ENCODE measurements at places on chromosomes 5 and 9.

GRCh38 chr5:39106322-39106721 lies 32.1 kb upstream of the RICTOR start:
- DNase-seq: no peak

DNA sequence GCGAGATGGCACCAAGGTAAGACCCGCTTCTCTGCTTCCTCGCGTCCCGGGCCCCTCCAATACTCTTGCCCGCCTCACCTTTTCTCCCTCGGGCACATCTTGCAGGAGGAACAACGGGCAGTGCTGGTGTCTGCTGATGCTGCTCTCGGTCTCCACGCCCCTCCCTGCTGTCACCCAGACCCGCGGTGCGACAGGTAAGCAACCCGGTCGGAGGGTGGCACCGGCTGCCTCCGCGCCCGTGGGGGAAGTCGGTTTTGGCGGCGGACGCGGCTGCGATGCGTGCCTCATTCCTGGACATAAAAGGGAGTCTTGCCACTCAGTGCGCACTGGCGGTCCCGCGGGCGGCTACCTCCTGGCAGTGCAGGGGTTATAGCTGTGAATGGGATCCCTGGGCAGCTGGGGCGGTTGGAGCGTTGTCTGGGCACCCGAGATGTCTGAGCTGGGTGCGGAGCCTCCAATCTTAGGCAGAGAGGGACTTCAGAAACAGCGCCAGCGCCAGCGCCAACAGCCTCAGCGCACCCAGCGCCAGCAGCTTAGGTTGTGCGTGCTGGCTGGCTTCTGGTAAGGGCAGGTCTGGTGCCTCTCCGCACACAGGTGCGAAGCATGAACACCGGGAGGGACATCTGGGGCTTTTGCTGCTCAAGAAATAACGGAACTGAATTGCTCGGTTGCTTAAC lies 488 bp downstream of the COL15A1 start:
- DNase-seq: peak; percentile 33

DNA sequence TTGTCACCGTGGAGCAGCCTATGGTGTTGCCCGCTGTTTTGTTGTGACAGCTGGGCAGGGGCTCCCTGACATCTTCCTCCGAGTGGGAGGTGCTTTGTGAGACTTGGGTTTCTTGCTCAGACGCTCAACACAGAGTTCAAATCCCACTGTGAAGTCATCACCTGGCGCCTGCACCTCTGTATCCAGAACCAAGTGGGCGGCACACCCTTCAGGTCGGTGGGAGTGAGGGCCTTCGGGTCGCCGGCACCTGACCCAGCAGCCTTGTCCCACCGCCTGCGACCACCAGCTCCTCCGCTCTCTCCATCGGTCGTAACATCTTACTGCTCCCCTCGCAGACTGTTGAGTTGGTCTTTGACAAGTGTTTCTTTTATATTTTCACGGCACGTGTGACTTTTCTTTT lies 37.6 kb upstream of the EXOC3 start:
- DNase-seq: no peak

DNA sequence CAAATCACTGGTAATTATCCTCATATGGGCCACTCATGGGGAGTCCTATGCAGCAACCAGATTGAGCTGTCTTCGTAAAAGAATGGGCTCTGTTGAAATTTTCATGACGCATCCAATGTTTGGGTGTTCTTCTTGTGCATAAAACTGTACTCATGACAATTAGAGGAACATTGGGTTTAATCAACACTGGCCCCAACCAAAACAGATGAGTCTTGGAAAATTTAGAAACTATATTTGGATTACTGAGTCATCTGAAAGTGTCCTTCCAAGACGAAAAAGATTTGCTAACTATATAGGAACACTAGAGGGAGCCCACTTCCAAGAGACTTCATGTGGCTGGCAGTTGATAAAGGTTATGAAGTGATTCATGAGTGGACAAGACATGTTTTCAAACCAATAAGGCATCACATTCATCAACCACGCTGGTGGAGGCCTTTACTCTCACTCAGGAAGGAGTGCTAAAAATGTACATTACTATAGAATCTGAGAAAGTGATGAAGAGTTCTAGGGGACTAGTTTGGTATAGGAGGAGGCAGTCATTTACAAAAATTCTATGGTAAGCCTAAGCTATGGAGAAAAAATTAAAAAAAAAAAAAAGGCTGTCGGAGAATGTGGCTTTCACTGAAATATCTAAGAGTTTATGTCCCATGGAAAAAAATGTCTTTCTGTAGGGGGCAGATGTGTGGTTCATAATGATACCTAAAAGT lies 313.5 kb downstream of the PRDM9 start:
- DNase-seq: no peak

DNA sequence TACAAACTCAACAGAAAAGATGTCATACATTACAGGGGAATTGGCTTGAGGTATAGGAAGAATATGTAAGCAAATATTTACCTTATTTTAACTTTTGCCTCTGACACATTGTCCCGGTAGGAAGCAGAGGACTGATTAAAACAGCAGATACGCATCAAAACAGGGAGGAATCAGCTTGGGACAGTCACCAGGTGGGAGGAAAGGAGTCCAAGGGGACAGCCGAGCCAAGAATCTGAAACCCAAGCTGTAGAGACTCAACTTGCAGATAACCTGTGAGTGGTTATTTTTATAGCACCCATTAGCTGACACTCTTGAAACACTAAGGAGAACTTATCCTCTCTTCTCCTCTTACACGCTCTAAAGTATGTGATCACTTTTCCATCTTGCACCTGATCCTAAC lies 22.3 kb downstream of the PDZD2 start:
- no peak for DNase-seq

- no peak for DNase-seq
Observed at GRCh38 chr5:38527475-38527874, 29.0 kb downstream of the LIFR start.

- no peak for DNase-seq
Observed at GRCh38 chr5:146006470-146007190, 70.3 kb downstream of the SH3RF2 start.

GRCh38 chr9:4375424-4376200 lies 75.7 kb upstream of the GLIS3 start:
- DNase-seq: no peak

GRCh38 chr9:120901755-120902568 lies 24.6 kb downstream of the TRAF1 start:
- no peak for DNase-seq

- no peak for DNase-seq
Observed at GRCh38 chr9:104774831-104775573, 11.1 kb downstream of the NIPSNAP3B start.

DNA sequence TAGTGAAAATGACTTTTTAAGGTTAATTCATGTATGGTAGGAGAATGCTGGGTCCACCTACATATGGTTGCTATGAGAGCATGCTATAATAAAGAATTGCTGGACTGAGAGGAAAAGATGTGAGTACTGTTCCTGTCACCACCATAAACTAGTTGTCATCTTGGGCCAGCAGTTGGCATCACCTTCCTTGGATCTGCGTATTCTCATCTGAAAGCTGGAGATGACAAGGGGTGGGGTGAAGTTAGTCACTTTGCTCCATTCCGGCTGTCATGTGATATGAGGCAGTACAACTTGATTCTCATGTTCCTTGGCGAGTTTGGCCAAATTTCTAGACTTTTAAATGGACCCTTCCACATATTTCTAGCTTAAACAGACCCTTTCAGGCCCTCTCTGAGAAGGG lies 33.3 kb downstream of the PIP5K1B start:
- no peak for DNase-seq

- no peak for DNase-seq
Observed at GRCh38 chr5:176995122-176995490, 11.5 kb downstream of the UIMC1 start.

DNA sequence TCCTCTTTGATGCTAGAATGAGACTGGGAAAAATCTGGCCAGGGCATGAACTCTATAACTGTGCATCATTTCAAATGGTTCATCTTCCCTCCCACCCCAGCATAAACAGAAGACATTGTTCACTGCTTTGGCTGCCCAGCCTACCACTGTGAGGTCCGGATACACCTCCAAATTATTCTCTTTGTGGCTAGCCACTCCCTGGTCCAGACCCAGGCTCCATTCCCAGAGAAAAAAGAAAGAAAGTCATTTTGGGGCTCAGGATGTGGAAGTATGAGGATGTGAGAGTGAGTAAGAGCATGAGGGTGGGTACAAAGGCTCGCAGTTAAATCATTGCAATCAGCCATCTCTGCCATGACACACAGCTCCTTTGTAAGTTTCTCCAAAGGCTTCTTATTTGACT lies 559.2 kb downstream of the PSAT1 start:
- no peak for DNase-seq

GRCh38 chr9:124473310-124473709 lies 23.1 kb downstream of the ADGRD2 start:
- no peak for DNase-seq

- DNase-seq: no peak
Observed at GRCh38 chr5:102801371-102801770, 46.3 kb downstream of the PAM start.

GRCh38 chr5:132405646-132406045 lies 36.1 kb downstream of the SLC22A5 start:
- no peak for DNase-seq

DNA sequence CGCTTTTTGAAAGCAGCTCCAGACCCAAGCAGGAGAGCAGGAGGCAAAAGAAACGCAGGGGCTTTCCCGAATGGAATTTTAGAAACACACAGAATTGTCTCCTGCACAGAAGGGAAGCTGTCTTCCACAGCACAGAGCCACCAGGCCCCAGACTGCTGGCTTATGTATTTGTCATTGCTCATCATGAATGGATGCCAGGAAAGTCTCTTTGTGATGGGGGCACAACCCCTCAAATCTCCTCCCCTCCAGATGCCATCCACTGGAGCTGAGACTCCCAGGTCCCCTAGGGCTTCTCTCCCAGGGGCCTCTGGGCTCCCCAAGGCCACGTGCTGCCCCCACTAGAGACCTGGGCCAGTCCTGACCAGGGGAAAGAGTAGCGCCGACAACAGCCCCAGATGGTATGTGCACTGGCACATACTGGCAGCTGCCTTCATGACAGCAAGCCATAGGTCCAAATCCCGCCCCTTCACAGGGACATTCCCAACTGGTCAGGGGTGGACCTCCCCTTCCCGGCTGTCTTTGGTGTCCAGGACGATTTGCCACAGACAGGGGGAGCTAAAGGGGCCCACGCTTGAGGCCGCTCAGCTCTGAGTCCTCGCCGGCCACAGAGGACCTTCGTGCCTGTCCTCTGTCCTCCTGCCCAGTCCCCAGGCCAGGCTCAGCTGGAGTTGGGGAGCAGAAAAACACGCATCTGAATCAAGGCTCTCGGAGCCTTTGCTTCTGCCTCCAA lies 127.8 kb downstream of the KCNIP1 start:
- peak; percentile 22 for DNase-seq

GRCh38 chr5:80810425-80810824 lies 149.7 kb upstream of the RASGRF2 start:
- DNase-seq: no peak

DNA sequence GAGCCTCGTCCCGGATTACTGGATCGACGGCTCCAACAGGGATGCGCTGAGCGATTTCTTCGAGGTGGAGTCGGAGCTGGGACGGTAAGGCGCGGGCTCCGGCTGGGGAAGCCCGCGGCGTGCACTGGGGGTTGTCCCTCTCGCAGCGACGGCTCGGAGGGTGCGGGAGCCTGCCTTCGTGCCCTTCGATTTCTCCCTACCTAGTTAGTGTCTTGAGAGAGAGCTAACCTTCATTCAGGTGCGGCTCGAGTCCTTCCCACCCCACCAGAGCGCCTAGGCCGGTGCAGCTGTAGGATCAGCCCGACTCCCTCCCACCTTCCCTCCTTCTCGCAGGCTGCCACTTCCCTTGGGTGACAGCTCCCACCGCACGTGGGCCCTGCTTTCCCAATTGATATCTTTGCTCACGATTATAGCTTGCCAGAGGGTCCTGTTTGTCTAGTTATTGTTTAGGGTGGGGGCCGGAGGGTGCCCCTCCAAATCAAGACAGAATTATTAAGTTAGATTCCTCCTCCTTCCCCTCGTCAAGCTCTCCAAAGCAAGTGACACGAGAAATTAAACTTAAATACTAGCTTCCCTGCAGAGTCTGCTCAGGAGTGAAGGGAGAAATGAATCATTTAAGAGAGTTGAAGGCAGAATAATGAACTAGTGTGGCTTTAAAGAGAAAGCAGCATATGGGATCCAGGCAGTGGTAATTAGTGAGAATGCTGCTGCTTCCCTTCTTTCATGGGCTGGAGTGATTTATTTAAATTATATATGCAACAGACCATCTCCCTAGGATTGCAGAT lies 569 bp downstream of the CAMK4 start:
- no peak for DNase-seq

DNA sequence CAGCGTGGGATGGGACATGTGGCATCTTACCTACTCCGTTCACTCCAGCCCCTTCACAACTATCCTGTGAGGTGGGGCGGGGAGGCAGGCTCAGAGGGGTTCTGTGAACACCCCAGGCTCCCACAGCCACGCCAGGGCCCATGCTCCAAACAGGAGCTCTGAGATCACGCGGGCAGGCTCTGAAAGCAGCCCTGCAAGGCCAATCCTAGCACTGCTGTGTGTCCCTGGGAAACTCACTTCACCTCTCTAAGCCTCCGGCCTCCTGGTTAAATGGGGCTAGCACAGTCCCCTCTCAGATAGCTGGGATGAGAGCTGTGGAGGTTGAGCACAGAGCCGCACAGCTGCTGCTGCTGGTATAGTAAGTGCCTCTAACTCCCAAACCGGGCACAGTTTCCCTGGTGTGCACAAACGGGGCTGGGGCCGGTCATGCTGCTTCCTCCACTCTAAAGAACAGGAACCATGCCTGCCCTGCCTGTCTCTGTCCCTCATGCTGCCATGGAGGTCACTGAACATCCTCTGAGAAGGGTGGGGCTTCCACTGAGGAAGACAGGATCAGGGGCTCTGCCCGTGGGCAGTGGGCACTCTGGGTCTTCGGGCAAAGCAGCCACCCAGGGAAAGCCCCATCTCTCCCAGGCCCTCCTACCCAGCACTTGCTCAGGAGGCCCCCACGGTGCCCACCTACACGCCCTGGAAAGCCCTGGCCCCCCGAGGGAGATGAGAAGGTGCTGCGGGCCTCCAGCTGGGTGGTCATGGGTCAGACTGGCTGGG lies 13.0 kb upstream of the ASS1 start:
- DNase-seq: no peak

DNA sequence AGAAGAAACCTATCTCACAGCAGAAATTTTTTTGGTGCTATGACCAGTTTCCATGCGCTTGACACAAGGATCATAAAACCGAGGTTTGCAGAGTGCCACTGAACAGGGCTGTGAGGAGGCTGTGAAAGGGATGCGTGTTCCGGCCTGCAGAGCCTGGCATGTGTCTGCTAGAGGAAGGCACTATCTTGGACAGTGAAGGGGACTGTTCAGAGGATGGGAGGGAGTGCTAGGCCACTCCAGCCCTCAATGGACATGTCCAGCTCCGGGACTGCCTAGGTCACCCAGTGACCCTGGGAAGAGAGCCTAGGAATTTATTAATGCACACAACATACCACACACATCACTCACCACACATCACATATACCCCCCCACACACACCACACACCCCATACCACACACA lies 275.9 kb downstream of the GADD45G start:
- DNase-seq: no peak

DNA sequence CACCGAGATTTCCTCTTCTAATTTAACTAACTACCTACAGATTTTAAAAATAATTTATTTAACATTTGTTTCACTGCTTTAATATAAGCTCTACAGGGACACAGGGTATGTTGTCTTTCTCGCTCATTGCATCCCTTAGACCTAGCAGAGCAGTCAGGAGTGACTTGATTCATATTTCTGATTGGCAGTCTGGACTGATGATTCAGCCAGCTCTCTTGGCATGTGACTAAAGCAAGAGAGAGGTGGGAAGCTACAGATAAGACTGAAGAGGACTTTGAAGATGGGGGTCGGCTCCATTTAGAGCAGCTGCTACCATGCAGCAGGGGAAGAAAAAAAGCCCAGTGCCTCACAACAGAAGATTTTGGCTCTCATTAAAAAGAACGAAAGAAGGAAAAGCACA lies 173.4 kb upstream of the STK32A start:
- no peak for DNase-seq
